ENCODE measurements at places on chromosomes 1 and 21. TPM values are rescaled to one million over a fixed set of nuclear protein-coding genes. Genes with fewer than 3 reads are reported as not detected.

GRCh38 chr1:88722492-88722891, 38.4 kb downstream of the PKN2 start:
- DNase-seq, result no peak

The TINAGL1 gene
- 205 TPM for total RNA-seq

DNA sequence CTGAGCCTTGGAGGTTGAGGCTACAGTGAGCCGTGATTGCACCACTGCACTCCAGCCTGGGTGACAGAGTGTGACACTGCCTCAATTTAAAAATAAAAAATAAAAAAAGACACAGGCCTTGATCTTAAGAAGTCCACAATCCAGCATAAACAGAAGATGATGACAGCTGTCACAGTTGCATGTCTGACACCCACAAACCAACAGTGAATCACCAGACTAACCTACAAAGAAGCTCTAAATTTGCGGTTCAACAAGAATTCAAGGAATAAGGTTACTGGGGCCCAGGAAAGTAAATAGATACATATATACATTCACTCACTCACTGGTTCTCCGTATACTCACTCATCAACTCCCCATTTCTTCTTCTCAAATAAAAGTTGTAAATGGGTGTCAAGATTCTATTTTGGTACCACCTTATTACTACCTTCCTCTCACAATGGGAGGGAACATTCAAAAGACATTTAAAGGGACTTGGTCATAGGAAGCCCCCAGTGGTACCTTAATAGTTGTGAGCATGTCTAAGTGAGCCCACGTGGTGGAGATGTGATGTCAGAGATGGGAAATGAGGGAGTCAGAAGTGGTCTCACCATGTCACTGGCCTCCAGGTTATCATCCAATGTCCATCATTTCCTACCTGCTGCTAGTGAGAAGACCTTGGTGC, 66.9 kb upstream of the PRDX6 start:
- no peak for DNase-seq

GRCh38 chr1:6672558-6672957, 29.1 kb downstream of the DNAJC11 start:
- no peak for DNase-seq

The DNAJC8 gene
- total RNA-seq, result 83.1 TPM

- DNase-seq, result no peak
Observed at GRCh38 chr1:95229037-95229436, 5.0 kb upstream of the RWDD3 start.

The KCNE2 gene
- 1.5 TPM for total RNA-seq

GRCh38 chr1:92493139-92493538, 6.4 kb upstream of the GFI1 start:
- DNase-seq, result no peak

The GBP4 gene
- 24.0 TPM for total RNA-seq

The KRTAP21-2 gene
- not detected for total RNA-seq

DNA sequence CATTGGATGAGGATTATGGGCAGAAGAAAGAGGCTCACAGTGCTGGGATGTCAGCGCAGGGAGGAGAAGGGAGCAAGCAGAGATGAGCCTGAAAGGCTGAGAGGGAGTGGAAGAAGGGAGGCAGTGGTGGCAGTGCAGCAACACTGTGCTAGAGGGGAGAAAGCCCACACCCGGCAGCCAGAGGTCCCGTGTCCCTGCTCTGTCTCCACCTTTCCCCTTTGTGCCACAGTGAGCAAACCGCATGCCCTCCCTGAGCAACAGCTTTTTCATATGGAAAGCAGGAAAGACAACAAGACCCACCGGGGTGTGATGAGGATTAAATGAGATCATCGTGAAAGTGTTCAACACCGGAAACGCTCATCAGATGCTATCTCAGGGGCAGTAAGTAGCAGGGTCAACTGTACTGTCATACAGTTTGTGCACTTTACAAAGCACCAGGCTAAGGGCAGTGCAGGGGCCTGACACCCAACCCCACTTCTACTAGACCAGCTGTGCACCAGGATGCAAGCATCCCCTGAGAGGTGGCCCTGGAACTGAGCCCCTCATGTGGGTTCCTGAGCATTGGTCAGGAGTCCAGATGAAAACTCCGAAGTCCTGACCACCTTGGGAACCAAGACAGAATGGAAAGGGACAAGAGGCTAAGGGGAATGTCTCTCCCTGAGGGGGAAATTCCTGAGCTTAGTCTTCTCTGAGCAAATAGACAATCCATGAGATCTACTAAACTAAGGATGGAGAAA, 9.1 kb downstream of the NHLH1 start:
- no peak for DNase-seq

The PODN gene
- total RNA-seq, result 1,182 TPM

The TEDDM1 gene
- total RNA-seq, result not detected

DNA sequence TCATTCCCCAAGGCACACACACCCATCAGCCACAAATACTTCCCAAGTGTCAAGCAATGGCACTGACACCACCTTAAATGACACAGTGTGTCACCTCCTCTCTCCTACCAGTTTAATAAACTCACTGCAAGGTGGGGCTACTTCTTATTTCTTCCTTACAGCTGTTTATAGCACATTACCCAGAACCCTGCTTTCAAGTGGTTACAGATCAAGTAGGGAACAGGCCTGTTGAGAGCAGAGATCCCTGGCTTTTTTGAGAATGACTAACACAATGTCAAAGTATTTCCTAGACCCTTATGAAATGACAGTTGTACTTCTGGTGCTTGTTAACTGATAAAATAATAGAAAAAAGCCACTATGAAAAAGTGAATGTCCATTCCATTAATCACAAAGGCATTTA, 19.8 kb downstream of the ZBTB17 start:
- DNase-seq, result no peak

DNA sequence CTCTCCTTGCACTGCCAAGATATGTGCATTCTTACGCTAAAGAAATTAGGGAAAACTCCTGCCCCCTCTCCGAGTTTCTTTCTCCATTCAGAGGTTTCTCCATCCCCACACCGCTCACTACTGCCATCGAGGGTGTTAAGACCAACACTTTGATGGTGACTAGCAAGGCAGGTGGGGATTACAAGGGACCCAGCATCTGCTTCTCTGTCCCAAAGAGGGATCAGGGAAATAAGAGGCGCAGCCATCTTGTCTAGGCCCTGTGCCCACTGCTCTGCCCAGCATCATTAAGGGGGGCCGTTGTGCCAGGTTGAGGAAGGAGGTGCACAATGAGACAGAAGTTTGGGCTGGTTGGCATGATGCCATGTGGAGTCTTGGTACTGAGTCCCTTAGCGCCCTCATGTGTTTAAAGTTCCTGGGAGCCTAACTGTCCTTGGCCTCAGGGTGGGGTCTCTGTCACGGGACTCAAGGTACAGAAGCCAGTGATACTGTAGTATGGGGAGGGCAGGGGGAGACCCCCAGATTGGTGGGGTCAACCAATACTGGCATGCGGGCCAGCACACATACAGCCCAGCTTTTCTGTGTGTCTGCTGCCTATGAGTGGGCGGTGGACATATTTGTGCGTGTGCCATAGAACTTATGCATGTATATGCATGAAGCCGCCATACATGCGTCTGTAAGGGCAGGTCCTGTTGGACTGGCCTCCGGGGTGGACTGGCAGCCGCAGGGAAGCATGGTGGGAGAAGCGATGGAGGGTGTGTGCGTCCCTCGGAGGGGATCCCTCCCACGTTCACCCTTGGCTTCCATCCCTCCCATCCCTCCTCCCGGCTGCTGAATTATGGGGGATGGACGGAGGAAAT, 5.5 kb downstream of the EFNA3 start:
- DNase-seq, result no peak

DNA sequence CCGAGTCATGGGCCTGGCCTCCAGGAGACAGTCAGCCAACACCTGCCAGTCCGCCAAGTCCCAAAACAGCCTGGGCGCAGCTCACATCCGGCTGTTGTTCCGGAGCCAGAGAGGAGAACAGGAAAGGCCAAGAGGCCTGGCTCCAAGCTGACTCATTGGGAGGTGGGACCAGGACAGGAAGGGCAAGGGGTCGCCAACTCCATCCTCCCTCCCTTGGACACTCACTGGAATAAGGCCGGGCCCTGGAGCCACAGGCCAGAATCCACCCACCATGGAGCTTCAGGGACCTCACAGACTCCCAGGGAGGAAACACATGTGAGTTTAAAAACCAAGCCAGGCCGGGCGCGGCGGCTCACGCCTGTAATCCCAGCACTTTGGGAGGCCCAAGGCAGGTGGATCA, 25.1 kb upstream of the CLIC4 start:
- peak; percentile 61 for DNase-seq

The ROR1 gene
- 10.5 TPM for total RNA-seq

DNA sequence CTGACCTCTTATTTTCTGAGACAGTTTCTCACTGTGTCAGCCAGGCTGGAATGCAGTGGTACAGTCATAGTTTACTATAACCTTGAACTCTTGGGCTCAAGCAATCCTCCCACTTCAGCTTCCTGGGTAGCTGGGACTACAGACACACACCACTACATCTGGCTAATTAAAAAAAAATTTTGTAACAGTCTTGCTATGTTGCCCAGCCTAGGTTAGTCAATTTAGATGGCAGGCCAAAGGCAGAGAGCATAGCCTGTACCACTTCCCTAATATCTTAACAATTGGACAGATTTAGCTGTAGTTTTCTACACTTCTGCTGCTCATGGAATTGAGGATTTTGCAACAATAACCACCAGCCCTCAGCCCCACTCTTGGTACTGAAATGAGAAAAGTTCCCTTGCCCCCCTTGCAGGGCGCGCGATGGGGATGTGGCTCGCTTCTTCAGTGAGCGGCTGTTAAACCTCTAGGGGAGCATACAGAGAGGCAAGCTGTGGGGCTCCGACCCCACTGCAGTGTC, 34.9 kb upstream of the PTGFRN start:
- DNase-seq, result no peak

DNA sequence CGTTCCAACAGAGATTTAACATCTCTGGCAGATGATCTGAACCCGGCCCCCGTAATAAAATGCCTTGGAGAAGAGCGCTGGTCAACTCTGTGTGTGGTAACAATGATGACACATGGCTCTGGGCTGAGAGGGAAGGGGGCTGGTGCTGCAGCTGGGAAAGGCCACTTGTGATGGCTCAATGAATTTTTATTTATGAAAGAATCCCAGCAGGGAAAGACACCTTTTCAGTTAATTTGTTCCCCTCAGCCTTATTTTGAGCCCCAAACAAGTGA, 59.4 kb downstream of the SYT6 start:
- peak; percentile 49 for DNase-seq

The RCSD1 gene
- total RNA-seq, result 17.7 TPM

The C4BPB gene
- not detected for total RNA-seq

Data from tibial nerve (tissue), 4 donors.